Stimulated activated CD8-positive, alpha-beta memory T cell treated with anti-CD3 and anti-CD28 coated beads, Interleukin-2, amount 100 ng/mL, for 1 hour (primary cell): ENCODE measurements at places on chromosomes 3 and 15.

- DNase-seq, result no peak
Observed at GRCh38 chr3:13365390-13366379, 54.4 kb downstream of the NUP210 start.

- DNase-seq, result no peak
Observed at GRCh38 chr15:44710236-44711095, 657 bp downstream of the PATL2 start.

GRCh38 chr15:54567408-54568035, 589.3 kb downstream of the UNC13C start:
- DNase-seq, result no peak

- no peak for DNase-seq
Observed at GRCh38 chr15:88657326-88658069, 18.7 kb downstream of the ISG20 start.

- no peak for DNase-seq
Observed at GRCh38 chr15:48012191-48012590, 108.6 kb upstream of the SLC24A5 start.

DNA sequence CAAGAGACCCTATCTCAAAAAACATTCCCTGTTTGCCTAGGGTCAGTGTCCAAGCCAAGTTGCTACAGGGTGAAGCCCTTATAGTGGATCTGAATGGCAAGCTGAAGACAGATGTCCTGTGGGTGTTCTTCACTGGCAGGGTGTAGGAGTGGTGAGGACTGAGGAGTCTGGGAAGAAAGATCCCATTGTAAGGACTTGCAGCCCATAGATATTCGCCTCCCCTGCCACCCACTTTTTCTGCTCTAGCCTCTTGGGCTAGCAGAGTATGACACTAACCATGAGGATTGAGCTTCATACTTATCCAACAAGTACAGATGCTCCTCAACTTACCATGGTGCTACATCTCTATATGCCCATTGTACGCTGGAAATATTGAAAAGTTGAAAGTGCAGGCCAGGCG, 13.2 kb downstream of the CYP19A1 start:
- DNase-seq, result no peak
